GM04503 (cell line): ENCODE measurements at places on chromosomes 1 and 21.

DNA sequence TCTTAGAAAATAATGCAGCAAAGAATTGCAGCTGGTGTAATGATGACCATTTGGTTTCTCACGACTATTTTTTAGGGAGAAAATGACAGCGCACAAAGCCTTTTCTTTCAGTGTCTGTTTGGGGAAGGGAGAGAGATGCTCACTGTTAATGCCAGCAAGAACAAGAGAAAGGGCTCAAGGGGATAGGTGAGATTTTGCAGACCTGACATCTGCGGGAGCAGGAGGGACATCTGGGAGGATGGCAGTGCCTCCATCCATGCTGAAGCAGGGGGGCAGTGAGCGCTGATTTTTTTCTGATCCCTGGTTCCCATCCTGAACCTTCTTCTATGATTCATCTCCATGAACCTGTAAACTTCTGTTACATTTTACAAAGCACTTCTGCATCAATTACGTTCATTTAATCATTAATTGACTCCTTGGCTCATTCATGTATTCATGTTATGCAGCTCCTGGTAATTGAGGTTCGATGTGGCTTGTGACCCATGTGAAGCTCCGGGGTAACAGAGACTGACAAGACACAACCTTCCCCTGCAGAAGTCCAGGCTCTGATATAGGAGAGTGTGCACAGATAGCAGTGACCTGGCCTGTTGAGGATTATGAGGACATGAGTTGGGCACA lies 595.3 kb downstream of the PTPRU start:
- DNase-seq: no peak

DNA sequence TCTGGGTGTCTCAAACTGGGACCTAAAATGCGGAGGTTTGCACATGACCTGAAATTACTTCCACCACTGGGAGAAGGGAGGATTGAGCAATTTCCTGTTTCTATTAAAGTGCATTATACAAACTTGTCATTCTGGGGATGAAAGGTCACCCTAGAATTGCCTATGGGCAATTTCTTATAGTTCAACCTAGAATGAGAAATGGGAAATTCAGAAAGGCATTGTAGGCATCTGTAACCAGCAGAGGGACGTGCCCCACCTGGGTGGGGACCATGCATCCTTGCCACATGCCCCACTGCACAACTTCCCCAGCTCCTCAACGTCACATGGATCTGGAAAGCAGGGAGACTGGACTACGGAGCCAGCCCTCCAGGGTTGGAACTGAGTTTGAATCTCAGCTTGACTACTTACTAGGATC lies 47.0 kb downstream of the MRPL39 start:
- no peak for DNase-seq

DNA sequence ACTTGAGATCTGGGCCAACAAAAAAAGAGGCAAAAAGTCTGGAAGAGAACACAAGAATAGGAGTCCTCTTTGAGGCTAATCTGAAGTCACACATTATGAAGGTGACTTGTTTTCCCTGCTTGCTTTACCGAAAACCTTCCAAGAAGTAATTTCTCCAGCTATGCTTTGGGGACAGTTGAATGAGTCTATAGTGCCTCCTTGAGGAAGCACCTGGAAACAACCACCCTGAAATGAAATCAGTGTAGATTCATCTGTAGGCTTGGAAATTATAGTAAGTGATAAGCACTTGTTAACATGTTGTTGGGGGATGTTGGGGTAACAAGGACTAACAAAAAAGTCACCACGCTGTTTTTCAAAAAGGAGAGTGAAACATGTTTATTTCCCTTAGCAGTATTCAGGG lies 23.4 kb upstream of the RPTN start:
- no peak for DNase-seq

- DNase-seq: no peak
These were observed 805 bp downstream of the ZNHIT6 start for GRCh38 chr1:85707267-85707989.

- DNase-seq: no peak
These were observed 3.1 kb upstream of the ZNF697 start for GRCh38 chr1:119651133-119651532.

DNA sequence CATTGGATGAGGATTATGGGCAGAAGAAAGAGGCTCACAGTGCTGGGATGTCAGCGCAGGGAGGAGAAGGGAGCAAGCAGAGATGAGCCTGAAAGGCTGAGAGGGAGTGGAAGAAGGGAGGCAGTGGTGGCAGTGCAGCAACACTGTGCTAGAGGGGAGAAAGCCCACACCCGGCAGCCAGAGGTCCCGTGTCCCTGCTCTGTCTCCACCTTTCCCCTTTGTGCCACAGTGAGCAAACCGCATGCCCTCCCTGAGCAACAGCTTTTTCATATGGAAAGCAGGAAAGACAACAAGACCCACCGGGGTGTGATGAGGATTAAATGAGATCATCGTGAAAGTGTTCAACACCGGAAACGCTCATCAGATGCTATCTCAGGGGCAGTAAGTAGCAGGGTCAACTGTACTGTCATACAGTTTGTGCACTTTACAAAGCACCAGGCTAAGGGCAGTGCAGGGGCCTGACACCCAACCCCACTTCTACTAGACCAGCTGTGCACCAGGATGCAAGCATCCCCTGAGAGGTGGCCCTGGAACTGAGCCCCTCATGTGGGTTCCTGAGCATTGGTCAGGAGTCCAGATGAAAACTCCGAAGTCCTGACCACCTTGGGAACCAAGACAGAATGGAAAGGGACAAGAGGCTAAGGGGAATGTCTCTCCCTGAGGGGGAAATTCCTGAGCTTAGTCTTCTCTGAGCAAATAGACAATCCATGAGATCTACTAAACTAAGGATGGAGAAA lies 9.1 kb downstream of the NHLH1 start:
- DNase-seq: peak; percentile 13

DNA sequence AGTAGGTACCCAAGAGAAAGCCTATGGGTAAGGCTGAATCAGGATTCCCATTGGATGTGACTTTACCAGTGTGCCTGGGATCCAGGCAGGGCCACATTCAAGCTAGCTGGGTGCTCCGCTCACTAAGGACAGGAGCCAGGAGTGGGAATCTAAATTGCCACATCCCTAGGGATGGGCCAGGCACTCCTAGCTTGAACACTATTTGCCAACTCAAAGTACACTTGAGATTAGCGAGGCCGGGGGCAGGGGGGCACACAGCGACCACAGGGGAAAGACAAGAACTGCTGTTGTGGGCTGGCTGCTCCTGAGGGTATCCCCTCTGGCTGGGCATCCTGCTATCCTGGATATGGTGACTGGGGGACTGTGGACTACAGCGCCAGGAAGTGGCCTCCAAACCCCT lies 4.3 kb downstream of the SLC45A3 start:
- DNase-seq: no peak

- no peak for DNase-seq
These were observed 11.9 kb upstream of the MRPL55 start for GRCh38 chr1:228120857-228121489.
